ENCODE measurements at places on chromosomes 11 and 22. TPM values are rescaled to one million over a fixed set of nuclear protein-coding genes. Genes with fewer than 3 reads are reported as not detected.

GRCh38 chr22:24744638-24745037 is 29.9 kb downstream of the PIWIL3 start:
- DNase-seq, result no peak

- peak; percentile 63 for DNase-seq
These were observed 18.4 kb downstream of the TUB start for GRCh38 chr11:8099291-8099899.

DNA sequence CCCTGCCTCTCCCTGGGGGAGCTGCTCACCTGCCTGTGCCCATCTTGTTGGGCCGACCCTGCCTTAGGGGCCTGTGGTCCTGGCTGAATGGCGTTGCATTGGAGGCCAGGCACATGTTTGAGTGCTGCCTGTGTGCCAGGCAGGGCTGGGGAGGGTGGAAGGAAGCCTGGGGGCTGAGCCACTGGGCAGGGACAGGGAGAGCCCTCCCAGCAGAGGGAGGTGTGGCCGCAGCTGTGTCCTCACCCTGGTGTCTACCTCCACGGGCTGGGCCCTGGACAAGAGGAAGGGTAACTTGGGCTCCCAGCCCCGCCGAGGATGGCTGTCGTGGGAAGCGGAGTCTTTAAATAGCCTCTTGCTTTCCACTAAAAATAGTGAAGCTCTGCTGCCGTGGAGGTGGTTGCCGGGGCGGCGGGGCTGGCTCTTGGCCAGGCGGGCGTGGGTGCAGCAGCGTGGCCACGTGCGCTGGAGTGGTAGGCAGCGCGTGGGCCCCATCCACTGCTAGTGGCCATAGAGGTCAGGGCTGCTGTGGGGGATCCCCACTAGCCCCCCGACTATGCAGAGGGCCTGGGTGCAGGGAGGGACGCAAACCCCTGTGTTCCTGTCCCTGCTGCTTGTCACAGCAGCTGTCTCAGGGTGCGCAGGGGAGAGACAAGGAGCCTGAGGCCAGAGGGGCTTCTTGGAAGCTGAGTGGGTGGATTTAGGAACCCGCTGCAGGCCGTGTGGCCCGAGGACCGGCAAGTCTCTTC is 6.2 kb downstream of the ZDHHC8 start:
- no peak for DNase-seq

DNA sequence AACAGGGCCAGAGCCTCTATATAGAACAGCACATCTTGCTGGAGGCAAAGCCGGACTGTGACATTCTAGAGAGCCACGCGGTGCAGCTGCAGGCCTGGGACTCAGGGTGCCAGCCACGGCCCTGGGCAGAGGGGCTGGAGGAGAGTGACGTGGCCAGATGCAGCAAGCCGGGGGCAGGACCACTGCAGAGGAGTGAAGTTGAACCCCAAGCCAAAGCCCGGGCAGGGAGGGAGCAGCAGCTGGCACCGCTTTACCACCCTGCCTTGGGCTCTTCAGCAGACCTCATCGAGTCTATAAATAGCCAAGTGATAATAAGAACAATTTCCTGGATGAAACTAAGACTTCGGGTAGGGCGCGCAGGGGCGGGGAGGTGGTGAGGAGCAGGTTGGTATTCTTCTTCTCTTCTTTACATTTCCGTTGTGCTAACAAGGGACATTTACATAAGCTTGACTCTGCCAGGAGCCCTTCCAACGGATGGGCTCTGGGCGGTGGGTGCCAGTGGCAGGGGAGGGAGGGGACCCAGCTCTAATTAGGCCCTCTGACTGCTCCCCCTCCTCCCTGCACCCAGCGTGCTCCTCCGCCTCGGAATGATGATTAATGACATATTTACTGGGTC is 110.2 kb downstream of the ST3GAL4 start:
- DNase-seq, result peak; percentile 33

DNA sequence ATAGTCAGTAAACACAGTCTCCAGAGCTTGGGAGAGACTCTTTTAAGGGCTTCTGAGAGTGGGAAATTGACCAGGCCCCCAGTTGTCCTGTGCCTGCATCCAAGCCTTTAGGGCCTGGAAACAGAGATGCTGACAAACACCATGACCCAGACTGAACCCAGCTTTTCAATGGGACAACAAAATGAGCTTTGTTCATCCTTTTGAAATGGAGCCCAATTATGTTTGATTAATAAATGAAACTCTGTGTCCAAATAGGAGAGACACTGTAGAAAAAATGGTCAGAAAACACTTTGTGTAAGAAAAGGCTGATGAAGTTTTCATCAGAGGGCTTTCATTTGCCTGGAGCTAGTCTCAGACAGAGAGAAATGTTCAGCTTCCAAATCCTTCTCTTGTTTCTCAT is 146.0 kb downstream of the RRAS2 start:
- no peak for DNase-seq

LRRC75B gene
- not detected for total RNA-seq

IFT27 gene
- 40.9 TPM for total RNA-seq

- DNase-seq, result no peak
These were observed 68.5 kb upstream of the LMO1 start for GRCh38 chr11:8332196-8332595.

DNA sequence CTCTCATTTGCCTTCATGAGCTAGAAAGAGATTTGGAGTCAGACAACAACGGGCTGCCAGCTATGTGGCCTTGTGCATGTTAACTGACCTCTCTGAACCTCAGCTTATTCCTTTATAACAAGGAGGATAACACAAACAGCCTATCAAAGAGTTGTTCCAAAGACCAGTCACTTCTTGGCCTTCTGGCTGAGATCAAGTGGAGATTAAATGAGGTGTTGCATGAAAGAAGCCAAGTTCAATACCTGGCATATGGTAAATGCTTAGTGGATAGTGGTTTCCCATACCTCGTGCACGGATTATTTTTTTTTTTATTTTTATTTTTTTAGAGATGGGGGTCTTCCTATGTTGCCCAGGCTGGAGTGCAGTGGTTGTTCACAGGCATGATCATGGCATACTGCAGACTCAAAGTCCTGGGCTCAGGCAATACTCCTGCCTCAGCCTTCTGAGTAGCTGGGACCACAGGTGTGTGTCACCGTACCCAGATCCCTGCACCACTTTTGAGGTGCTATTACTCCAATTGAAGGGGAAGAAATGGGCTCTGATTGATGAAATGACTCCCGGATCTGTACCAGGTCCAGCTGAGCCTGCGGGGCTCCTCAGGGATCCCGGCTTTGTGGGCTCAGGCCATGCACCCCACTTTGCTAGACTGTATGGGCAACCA is 4.9 kb downstream of the LGALS1 start:
- DNase-seq, result no peak

PRODH gene
- total RNA-seq, result 0.08 TPM

GRCh38 chr11:58059007-58059350 is 28.2 kb downstream of the OR6Q1 start:
- no peak for DNase-seq

DNA sequence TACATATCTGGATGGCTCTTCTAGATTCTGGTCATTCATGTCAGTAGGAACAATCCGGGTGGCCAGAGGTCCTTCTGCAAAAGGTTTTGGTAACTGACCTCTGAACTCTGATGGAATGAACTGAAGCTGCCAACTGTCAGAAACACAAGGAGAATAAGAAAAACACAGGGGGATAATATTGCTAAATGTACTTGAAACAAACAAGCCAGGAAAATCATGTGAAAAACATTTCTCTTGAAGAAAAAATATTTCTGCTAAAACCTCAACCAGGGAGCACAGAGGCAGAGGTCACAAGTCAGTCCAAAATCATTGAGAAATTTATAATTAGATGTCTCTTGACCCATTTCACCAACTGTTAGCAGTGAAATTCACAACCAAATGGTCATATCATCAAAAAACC is 35.2 kb downstream of the ALG9 start:
- DNase-seq, result no peak

DNA sequence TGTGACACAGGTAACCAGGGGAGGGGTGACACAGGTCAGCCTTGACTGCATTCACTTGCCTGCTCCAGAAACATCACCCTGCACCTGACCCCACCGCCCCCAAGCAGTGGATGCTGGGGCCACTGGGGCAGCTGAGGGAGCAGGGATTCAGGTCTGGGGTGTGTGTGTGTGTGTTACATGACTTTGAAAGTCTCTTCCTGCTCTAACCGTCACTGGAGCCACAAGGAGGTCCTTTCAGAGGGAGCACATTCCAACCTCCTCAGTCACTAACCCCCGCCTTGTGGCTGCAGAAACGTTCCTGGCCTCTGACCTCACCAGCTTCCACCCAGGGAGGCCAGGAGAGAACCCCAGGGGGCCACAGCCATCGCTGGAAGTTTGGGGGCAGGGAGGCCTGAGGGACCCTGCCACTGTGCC is 2.9 kb upstream of the FOSL1 start:
- DNase-seq, result no peak
